ENCODE measurements at places on chromosomes 5 and 9.

DNA sequence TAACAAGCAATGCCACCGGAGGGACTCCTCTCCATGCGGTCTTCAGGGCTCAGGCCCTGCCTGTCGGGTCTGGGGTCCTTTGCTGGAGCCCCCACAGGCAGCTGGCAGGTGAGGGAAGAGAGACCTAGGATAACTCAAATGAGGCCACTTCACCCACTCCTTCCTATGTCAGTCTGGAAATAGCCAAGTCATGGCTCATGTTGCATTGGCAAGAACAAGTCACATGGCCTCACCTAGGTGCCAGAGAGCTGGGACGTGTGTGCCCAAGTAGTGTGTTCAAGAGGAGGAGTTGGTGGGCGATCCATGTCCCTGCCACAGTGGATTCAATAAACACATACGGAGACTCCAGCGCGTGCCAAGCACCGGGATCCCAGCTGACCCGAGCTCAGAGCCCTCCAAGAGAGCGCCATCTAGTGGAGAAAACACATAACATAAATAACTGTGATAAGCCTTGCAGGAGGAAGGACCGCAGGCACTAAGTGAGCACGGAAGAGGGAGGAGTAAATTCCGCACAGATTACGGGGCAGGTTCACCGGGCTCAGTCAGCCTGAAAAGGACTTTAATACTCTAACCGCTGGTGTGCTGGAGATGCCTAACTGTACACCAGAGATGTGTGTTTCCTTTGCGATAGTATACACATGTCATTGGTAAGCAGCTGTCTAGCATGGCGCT is 580.8 kb downstream of the CCDC171 start:
- no peak for DNase-seq

DNA sequence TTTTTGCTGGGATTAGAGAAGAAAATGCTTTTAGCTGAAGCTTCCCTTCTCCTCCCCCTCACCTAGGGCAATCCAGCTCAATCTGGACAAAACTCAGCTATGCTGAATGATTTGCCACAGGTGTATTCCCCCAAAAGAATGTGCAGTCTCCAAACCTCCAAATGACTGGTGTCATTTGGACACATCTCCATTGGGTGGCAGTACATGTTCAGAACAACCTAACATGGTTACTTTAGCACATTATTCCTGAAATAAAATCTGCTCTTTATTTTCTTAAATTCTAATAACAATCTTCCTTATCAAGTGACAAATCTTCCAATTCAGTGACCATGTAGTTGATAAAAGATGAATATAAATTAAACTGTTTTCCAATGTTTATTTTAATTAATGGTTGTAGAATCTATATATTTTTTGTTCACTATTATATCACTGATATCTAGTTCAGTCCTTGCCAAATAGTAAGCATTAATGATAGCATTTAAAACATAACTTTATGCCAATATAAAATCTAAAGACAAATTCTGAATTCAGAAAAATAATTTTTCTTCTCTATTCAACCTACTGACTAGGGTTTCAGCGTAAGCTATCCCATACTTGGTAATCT is 61.3 kb upstream of the MOCS2 start:
- DNase-seq: no peak

DNA sequence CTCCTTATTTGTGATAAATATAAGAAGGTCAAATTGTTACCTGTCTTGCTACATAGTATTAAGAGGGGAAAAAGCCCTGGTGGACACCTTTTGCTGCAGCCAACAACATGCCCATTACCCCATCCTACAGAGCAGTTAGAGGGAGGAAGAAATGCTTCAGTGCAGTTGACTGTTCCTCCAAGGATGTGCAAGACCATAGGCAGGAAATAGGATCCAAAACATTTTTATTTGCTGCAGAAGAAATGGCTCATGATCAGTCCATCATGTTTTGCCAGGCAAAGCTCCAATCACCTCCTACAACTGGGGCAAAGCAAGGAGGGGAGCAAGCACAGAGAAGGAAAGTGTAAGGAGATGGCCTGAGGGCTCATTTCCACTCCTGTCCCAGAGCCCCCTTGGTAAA is 399.1 kb upstream of the PIK3R1 start:
- no peak for DNase-seq

- no peak for DNase-seq
Measured at GRCh38 chr5:127826011-127826410, 122.8 kb downstream of the CCDC192 start.

GRCh38 chr5:174082286-174082685 is 36.8 kb downstream of the NSG2 start:
- no peak for DNase-seq

DNA sequence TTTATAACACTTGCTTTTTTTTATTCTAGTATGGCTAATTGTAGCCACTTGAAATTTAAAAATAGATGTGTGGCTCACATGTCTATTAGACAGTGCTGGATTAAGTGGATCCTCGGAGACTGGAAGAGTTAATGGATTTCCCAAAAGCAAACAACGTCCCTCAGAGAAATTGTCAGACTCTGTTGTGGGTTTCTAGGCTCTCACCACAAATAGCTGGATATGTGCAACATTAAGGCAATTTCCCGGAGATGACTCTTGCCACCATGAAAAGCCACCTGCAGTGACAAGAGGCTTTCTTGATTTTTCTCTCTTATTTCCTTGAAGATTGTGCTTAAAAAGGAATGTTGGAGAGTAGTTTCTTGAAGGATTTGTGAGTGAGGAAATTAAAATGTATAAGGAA is 43.2 kb downstream of the TMEM167A start:
- DNase-seq: peak; percentile 79
